CD14-positive monocyte (primary cell): ENCODE measurements at places on chromosomes 2 and 18. TPM values are rescaled to one million over a fixed set of nuclear protein-coding genes. Genes with fewer than 3 reads are reported as not detected.
A peak's percentile ranks its signal among the peaks of the same experiment; 100 is the strongest.

The C18orf54 gene
- 0.38 TPM for polyA plus RNA-seq

The RBKS gene
- polyA plus RNA-seq = 7.7 and 39.1 TPM in 2 replicates

The PRKAG3 gene
- polyA plus RNA-seq = not detected

The NTSR2 gene
- not detected for polyA plus RNA-seq

The SERPINB12 gene
- not detected for polyA plus RNA-seq

The SLC16A14 gene
- not detected in 2 replicates for polyA plus RNA-seq

DNA sequence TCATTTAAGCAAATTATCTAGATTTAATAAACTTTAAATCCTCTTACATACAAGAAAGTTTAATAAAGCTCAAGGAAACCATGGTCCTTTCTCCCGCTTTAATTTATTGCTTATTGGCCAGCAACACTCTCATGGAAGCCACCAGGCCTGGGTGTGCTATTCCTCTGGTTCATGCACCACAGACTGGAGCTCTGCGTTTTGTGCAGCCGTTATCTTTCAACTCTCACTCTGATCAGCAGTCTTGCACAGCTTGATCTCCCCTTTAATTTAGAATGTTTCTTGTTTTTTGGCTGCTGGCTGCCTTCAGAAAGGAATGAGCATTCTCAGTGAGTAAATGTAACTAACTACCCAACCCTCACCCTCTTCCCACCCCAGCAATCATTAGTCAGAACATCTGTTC lies 318.7 kb downstream of the MEIS1 start:
- no peak for DNase-seq

- DNase-seq = no peak
Measured at GRCh38 chr2:100029460-100029859, 112.9 kb downstream of the AFF3 start.

DNA sequence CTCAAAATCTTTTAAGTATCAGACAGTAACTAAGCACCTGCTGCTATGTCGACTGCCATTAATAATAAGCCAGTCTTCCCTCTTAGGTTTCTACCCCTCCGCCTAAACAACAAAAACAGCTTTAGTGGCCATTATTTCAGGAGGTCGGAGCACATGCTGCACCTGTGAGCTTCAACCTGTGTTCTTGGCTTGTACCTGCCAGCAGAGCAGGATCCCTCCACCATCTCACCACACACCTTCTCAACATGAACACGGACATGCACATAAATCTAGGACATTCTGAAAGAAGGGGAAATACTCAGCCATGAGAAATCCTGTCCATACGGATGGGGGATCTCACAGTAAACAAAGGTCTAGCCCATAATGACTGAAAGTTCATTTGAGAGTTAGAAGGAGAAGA lies 3.7 kb downstream of the CYB5A start:
- DNase-seq = no peak

GRCh38 chr18:76468345-76469304 lies 26.4 kb downstream of the ZNF516 start:
- DNase-seq = peak; percentile 66

DNA sequence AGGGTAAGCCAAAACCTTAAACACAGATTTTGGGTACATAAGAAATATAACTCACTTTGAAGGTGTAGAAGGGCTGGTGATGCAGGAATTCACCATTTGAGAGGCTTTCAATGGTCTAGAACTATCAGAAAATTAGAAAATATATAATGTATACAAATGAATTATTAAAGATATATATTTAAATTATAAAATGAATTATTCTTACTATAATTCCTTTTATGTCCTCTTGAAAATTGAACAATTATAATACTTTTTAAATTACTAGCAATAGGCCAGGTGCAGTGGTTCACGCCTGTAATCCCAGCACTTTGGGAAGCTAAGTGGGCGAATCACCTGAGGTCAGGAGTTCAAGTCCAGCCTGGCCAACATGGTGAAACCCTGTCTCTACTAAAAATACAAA lies 60.7 kb downstream of the VIL1 start:
- DNase-seq = no peak

- DNase-seq = no peak
Measured at GRCh38 chr2:221529177-221529942, 42.7 kb downstream of the EPHA4 start.

DNA sequence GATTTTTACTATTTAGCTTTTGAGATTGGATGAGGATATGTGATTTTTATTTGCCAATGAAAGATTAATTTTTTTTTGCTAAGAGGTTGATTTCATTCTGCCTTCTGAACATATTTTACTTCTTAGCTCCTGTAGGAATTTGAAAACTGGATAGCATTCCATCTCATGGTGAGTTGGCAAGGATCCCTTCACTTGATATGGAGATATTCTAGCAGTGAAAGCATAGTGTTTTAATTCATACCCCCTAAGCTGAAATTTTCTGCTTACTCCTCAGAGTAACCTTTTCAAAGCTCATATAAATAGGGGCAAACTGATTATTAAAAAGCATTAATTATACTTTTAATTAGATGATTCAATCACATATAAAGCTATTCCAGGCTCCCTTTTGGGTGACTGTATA lies 61.0 kb upstream of the KCNJ3 start:
- no peak for DNase-seq

DNA sequence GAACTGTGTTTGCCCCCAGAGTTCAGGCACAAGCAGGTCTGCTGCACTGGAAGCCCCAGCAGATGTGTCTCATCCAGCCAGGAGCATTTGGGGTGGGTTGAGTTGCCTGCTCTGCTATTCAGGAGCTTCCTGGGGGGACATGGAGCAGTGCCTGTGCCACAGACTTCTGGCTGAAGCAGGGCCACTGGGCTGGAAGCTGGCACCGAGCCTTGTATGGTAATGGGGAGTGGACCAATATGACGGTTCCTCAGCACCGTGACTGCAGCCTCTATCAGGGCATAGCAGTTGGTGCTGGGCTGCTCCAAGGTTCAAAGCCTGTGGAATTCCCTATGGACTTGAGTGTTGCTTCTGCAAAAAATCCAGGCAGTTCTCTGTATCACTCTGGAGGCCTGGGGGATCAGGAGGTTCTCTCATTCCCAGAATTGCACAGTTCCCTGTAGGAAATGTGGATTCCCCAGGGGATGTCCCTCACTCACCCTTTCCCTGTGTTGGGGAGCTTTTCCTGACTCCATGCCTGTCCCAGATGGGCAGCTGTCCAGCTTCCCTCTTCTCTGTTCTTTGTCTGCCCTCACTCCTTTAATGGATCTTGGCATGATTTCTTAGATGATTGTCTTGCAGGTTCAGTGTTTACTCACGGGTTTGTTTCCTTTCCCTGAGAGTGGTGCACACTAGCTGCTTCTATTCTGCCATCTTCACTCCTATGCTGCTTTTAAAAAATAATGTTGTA lies 37.2 kb upstream of the THSD7B start:
- DNase-seq = no peak

GRCh38 chr2:101362316-101362715 lies 25.0 kb downstream of the CREG2 start:
- DNase-seq = no peak

DNA sequence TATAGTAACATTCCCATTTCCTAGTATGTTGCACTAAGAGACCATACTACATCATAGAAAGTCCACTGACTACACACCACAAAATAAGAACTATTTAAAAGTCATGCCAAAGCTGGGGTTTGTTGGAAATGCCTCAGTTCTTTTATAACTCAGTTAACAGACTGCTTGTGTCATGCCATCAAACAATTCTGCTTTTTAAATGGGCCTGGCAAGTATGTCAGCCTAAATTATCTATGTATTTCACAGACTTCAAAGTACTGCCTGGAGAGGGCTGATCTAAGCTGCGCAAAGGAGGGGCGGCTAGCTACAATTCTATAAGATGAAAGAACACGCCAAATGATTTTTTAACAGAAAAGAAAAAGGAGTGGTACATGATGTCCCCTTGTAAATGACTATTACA lies 49.6 kb downstream of the FARSB start:
- DNase-seq = no peak

DNA sequence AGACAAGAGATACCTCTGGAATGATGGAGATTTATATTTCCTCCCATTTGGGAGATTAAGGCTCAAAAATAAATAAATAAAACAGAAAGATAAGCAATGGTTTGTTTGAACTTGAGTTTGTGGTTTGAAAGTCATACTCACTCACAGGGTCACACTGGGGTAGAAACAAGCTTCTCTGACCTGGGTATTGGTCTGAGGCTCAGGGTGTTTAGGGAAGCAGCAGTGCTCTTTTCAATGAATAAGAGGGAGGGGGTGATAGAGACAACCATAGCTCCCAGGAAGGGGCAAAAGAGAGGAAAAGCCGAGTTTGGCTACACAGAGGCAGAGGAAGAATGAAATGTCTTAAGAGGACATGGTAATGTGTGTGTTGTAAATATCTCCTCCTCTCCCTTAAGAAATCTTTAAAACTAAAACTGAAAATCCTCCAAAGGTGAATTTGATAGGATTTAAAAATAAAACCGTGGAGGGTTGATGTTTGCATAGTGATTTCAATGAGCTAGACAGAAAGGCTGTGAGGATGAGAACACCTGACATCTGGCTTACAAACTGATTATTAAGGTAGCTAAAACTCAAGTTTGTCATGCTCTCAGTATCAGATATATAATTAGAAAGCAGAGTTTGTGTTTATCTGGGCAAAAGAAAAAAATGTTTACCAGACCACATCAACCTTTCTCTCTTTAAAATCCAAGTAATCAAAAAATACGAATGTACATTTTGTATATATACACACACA lies 159.9 kb upstream of the TMEFF2 start:
- DNase-seq = no peak

GRCh38 chr2:38191516-38191915 lies 115.6 kb upstream of the CYP1B1 start:
- DNase-seq = no peak

- no peak for DNase-seq
Measured at GRCh38 chr18:5600378-5601071, 56.7 kb upstream of the EPB41L3 start.

DNA sequence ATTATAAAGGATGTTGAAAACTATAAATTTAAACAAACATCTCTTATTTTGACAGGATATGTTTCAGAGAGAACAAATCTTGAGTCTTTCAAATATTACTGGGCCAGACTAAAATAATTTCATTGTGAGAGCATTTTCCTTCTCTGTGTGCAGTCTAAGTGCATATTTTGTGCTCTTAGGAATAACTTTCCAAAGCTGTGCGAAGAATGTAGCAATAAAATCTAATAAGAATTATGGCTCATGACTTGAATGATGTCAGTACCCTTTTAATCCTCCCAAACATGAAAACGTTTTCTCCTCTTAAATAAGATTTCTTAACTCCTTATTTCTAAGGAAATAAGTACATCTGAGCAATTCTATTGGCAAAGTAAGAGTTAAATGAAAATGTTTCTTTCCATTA lies 76.2 kb upstream of the EFEMP1 start:
- no peak for DNase-seq

GRCh38 chr18:68233018-68233417 lies 481.9 kb downstream of the TMX3 start:
- no peak for DNase-seq

- DNase-seq = no peak
Measured at GRCh38 chr2:145265244-145265643, 745.3 kb upstream of the ZEB2 start.

- no peak for DNase-seq
Measured at GRCh38 chr2:120818441-120818920, 82.8 kb downstream of the GLI2 start.

- DNase-seq = no peak
Measured at GRCh38 chr18:27378431-27379095, 193.5 kb upstream of the CHST9 start.

DNA sequence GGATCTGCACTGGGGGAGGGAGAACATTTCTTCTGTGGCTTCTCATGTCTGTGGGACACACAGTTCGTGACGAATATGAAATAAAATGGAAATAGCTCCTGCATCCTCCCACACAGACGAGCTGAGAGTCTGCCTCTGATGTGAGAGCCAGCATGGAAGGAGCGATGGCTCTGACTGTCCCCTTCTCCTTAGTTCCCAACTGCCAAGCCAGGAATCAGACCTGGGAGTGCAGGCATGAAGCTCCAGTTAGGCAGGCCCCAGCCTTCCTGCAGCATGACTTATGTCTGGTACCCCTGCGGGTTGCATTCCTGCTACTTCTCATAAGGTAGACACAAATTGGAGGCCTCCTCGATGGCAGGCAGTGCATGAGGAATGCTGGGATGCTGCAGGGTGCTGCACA lies 56.2 kb downstream of the PRKCE start:
- DNase-seq = no peak

DNA sequence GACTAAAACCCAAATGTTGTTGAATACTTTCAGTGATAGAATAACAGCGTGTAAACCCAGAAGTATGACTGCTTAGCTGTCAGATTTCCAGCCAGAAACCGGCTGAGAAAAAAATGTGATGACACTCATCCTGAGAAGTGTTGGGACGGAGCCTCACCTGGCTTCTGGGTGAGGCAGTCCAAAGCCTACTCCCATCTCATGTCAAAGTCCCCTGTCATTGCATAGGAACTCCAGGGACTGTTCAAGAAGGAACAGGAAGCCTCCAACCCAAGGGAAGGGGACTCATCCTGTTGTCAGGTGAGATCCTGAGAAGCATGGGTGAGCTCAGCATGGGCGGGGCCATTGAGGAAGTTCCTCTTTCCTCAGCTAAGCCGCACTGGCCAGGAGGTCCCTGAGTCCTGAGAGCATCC lies 11.3 kb upstream of the CHRNA1 start:
- DNase-seq = no peak

DNA sequence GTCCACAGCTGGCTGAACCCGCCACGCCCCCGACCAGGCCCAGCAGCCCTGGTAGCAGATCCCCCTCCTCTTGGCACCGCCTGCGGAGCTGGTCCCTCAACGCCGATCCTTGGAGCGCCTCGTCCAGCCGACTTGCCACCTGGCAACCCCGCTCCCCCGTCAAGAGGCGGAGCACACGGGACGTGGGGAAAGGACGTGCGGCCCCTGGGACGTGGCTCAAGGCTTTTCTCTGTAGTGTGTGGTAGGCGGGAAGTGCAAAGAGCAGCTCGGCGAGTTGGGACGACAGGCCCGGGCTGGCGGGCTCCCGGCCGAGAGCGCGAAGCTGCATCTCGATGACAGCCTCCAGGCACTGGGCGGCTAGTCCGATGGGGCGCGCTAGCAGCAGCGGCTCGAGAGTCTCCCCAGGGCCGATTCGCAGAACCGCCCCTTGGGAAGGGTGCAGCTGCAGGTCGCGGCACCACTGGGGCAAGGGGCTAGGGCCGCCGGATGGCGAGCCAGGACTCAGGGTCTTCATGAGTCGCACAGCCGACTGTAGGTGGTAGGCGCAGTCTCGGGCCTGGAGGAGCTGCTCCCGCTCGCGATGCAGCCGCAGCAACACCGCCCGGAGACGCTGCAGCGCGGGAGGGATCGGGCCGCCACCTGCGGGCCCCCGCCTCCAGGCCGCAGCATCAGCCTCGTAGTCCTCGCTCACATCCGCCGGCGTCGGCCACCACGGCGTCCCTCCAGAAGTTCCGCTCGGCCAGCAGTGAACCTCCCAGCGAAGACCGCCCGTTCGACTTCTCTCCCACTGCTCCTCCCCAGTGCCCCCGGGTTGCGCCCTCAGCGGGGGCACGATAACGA lies 617 bp downstream of the CCDC142 start:
- peak; percentile 55 for DNase-seq

DNA sequence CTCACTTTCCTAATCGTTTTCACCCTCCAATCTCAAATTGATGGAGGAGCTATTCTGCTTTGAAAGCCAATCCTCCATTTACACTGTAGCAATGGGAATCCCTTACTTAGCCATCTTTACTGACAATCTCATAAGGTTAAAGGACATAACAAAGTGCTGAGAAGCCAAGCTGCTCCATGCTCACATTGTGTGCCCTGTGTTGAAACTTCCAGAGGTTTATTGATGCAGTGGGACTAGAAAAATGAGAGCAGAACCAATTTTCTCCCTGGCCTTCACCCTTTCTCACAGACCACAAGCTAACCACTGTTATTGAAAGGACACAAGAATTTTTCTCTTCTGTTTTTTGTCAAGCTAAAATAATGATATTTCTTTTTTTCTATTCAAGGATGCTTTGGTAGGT lies 63.8 kb downstream of the CSRNP3 start:
- no peak for DNase-seq
